ENCODE measurements at places on chromosomes 16 and 17. TPM values are rescaled to one million over a fixed set of nuclear protein-coding genes. Genes with fewer than 3 reads are reported as not detected.

The MYH1 gene
- not detected for polyA plus RNA-seq

The EIF3CL gene
- polyA plus RNA-seq: 99.2 TPM

The TAC4 gene
- not detected for polyA plus RNA-seq

The KRTAP4-4 gene
- polyA plus RNA-seq: not detected

The CCL17 gene
- polyA plus RNA-seq: not detected
